ENCODE measurements at places on chromosomes 7 and 10. TPM values are rescaled to one million over a fixed set of nuclear protein-coding genes. Genes with fewer than 3 reads are reported as not detected.

PPP1R3C gene
- 41.2 TPM for total RNA-seq

CHST15 gene
- total RNA-seq: 58.6 TPM

NUP42 gene
- total RNA-seq: 63.6 TPM

FAM241B gene
- 10.1 TPM for total RNA-seq

NPY4R2 gene
- total RNA-seq: 0.31 TPM

RSPH10B2 gene
- 1.7 TPM for total RNA-seq

KIAA1549 gene
- total RNA-seq: 28.4 TPM

DNA sequence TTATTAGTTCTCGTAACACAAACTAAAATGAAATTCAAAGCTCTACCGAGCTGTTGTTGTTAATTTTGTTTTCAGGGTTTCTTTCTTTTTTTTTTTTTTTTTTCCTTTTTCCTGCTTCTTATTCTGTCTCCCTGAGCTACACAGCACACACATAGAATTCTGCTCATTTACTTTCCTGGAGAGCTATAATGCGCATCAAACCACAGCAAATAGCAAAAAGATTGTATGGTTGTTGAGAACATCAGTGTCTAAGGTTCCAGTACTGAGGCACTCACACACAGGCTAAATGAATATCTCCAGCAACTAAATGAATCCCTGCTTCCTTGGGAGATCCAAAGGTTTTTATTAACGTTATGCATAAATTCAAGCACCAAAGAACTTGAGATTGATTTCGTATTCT lies 418.3 kb downstream of the PLXDC2 start:
- no peak for DNase-seq

DNA sequence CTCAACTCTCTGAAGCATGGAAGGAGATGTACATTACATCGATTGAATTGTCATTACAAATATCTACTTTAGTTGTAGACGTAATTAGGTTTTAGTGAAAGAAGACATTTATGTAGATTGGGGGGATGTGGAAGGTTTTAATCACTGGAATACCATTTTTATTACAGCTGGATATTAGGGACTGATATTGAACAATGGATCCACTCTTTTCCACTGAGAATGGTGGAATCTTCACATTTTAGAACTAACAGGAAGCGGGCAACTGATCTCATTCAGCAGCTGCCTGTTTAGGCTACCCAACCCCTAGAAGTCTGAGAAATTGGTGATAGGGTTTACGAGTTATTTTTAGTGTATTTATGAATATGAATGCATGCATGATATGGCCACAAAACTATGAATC lies 336.2 kb upstream of the LRGUK start:
- DNase-seq: no peak

DNA sequence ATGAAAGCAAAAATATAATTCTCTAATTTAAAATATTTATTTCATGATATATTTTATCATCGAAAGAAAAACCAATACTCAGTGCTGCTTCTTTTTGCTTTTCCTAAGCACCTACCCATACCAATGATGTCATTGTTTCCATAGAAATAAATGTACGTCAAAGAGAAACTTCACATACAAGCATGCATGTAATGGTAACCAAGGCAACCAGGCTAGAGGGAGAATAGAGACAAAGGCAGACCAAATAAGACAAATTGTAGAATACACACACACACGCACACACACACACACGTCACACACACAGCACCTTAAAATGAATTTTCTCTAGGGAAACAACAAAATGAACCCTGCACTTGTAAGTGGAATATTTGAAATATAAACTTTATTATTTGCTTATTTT lies 75.5 kb downstream of the MACC1 start:
- no peak for DNase-seq

- no peak for DNase-seq
These were observed 51.4 kb upstream of the NFKB2 start for GRCh38 chr10:102344067-102344466.

DNA sequence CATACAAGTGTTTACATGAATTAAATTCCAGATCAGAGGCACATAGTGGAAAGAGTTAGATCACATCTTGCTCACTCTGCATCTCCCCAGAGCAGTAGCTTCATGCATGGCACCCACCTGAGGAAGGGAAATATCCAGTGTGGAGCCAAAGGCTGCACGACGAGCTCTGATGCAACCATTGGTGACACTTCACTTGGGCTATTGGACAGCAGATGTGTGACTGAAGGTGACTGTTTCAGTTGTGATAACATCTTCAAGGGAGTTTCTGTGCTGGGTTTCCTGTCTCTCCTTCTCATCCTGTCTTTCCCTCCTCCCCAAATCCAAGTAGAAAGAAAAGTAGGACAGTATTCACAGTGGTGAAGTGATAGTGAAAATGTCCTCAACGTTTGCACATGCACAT lies 115.0 kb downstream of the TAF3 start:
- DNase-seq: no peak

- DNase-seq: no peak
These were observed 25.2 kb downstream of the ACTA2 start for GRCh38 chr10:88927416-88927690.

GRCh38 chr10:100972115-100972903 lies 3.0 kb downstream of the SEMA4G start:
- no peak for DNase-seq

GRCh38 chr7:148260599-148260998 lies 330.0 kb upstream of the C7orf33 start:
- no peak for DNase-seq

GRCh38 chr10:89869592-89870156 lies 168.3 kb downstream of the KIF20B start:
- no peak for DNase-seq

- DNase-seq: no peak
These were observed 147.6 kb downstream of the DIP2C start for GRCh38 chr10:541750-542371.

GRCh38 chr7:84674236-84674913 lies 479.8 kb upstream of the SEMA3A start:
- no peak for DNase-seq

DNA sequence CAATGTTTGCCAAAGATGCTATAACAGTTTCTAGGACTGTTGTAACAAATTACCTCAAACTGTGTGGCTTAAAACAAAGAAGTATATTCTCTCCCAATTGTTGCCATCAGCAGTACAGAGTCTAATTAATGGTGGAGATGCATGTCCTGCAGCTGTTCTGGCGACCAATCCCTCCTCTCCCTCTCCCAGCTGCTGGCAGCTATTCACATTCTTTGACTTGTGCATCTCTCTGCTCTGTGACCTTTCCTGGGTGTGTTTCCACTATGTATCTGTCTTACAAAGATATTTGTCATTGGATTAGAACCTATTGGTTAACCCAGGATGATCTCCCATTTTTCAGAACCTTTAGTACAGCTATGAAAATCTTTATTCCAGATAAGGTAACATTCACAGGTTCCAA lies 561.7 kb upstream of the POM121L12 start:
- no peak for DNase-seq

DNA sequence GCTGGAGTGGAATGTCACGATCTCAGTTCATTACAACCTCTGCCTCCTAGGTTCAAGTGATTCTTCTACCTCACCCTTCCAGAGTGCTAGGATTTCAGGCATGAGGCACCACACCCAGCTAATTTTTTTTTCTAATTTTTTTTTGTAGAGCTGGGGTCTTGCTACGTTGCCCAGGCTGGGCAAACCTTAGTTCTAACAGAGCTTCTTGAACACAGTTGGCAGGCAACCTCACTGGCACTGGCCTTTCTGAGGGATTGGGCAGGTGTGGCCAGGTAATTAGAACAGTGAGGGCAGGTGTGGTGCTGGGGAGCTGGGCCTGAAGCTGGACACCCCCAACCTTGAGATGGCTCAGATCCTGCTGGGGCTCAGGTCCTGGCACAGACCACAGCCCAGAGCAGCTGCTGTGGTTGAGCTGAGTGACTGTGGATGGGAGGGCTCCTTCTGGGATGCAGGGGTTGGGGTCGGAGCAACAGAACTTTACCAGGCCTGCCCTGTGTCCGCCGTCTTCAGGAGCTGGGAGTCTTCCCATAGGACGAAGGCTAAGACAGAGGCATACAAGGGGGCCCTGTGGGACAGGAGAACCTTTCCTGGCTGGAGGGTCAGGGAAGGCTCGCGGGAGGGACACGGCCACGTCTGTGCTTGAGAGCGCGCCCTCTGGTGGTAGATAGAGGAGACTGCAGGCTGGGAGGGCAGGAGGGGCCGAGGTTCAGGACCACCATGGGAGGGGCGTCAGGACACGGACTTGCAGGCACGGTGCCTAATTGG lies 48.2 kb downstream of the COL26A1 start:
- no peak for DNase-seq

DNA sequence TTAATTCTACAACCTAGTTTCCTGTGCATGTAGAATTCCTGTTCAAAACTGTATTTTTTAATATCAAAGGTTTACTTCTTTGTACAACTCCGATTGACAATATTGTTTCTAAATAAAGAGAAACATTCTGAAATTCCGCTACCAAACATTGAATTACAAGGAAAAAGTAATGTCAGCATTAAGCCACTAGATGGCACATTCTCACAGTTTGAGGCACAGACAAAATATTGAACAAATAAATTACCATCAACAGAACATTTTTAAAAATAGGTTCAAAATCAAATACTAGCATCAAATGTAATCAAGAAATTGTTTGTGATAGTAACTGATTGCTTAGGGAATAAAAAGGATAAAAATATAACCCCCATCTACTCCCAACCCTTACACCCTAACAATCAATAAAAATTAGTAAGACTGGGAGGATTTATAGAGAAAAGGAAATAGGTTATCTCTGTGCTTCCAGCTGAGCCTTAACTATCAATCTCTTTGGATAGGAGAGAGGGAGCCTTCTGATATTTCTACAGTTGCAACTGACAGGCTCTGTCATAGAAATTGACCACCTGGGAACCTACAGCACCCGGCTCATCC lies 86.6 kb upstream of the C7orf33 start:
- no peak for DNase-seq

DNA sequence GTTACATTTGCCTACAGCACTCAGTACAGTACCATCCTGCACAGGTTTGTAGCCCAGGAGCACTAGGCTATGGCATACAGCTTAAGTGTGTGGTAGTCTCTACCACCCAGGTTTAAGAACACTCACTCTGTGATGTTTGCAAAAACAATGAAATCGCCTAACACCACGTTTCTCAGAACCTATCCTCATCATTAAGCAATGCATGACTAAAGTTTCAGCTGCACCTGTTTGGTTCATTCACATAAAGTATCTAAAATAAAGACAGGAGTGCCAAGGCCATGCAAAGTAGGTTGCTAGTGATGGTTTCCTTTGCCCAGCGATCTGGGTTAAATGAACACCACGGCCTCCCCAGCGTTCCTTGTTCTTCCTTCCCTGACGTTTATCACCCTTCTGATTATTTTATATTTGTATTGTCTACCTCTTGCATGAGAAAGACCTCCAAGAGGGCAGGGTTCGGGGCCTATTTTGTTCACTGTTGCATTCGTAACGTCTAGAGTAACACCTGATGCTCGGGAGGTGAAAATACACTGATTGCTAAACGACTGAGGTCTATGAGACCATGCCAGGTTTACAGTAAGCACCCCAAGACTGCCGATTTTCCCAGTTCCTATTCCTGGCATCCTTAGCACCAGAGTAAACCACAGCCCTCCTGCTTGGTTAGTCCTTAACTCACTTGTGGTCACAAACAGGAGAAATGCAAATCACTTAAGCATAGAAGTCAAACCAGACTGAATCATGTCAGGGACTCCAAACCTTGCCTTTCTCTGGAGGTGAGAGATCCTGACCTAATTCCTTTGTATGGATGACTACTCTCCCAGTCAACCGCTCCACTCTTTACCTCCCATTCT lies 204.1 kb upstream of the NFE2L3 start:
- no peak for DNase-seq

Measured in occipital lobe (tissue), 3 donors.